ENCODE measurements at places on chromosomes 2 and 18.
A peak's percentile ranks its signal among the peaks of the same experiment; 100 is the strongest.

DNA sequence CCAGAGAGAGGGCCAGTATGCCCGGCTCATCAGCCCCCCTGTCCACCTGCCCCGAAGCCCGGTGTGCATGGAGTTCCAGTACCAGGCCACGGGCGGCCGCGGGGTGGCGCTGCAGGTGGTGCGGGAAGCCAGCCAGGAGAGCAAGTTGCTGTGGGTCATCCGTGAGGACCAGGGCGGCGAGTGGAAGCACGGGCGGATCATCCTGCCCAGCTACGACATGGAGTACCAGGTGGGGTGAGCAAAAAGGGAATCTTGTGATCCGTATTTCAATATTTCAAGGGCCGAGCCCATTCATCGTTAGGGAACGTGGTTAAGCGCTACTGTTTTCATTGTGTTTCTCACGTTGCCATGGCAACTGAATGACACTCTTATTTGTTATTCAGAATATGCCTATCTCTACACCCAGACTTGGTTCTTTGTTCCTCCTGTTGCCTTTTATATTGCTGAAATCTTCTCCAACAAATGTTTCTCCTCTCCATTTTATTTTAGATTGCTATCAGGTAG is 81.5 kb downstream of the NRP2 start:
- no peak for DNase-seq

- DNase-seq: no peak
These were observed 9.5 kb downstream of the CEBPZOS start for GRCh38 chr2:37205689-37206341.

- DNase-seq: peak; percentile 79
These were observed 96.0 kb downstream of the INHBB start for GRCh38 chr2:120441744-120442471.

GRCh38 chr18:45116116-45116515 is 435.4 kb downstream of the SETBP1 start:
- no peak for DNase-seq

DNA sequence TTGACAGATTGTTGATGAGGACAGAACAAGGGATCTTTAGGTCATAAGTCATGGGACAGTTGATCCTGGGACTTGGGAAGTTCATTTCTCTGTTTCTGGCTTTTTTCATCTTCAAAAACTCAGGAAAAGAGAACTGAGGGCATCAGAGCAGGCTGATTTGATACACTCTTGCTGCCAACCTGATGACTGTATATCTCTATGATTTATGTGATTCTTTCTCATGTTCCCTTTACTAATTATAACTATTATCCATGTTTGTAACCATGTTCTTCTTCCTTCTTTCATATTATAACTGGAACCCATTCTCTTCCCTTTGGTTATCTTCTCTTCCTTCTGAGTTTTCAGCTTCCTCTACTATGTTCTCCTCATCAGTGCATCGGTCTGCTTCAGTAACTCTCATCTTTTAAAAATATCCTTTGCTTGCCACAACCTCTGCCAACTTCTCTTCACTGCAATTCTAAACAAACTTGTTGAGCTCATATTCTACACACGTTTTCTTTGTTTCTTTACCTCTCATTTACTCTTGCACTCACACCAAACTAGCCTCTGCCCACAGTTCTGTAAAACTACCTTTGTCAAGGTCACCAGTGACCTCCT is 13.5 kb downstream of the RASGRP3 start:
- no peak for DNase-seq

DNA sequence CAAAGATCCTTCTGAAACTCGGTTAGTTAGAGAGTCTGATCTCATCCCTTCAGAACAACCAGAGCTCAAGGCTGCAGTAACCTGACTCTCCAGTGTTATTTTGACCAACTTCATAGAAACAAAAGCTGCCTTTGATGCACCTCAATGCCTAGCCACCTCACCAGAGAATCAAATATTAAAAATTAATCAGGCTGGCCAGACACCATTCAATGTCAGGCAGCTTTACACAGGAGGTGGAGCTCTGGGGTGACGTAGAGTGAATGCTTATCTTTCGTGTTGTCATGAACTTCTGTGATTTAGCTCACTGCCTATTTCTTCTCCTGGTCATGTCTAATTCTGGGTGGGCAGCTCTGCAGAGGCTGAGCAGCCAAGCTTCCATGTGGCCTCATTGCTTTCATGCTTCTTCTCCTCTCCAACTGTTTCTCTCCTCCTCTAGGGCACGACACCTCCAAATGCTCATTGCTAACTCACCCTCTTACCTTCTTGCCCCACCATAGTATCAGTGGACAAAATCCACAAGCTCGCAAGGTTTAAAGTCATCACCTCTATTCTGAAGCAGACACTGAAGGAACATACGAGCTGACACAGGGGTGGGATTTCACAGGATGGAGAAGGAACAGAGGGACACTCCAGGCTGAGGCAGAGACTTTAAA is 39.4 kb downstream of the AAK1 start:
- no peak for DNase-seq

GRCh38 chr18:73124175-73124574 is 256.4 kb upstream of the NETO1 start:
- DNase-seq: no peak

DNA sequence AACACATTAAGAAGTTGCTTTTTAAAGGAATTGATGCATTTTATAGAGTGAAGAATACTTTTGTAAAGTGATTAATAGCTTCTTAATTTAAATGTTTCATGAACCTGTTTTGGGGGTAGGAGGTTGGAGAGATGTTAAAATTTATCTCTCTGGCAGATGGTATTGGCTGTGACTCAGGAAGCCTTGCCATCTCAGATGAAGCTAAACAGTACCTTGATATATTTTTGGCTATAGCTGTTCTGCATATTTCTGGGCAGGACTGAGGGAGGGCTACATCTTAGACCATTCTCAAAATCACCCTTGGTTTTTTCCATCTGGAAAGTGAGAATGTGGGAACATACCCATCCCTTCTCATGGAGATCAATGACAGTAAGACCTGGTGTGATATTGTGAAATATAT is 13.4 kb downstream of the CAPN14 start:
- no peak for DNase-seq

DNA sequence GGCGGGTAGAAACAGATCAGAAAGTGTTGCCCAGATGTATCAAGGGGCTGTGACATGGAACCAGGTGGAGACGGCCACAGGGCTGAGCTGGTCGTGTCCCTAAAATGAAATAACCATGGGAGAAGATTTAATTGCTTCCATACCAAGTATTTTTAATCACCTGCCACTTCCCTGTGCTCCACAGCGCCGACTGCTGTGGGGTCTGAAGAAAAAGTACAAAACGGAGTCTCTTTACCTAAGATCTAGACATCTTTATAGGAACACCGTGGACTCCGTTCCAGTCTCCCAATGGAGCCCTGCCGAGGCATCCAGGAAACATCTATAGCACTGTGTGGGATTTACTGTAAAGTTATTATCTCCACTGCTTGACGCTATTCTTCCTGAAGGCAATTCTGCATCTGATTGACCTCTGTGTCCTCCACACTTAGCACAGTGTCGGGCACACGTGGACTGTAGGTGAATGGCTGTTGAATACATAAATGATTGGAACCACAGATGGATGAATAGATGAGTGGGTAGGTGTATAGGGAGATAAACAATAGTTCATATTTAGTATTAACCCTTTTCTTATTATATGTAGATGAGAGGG is 21.6 kb upstream of the GYPC start:
- DNase-seq: peak; percentile 42

GRCh38 chr2:133633881-133634409 is 65.7 kb upstream of the NCKAP5 start:
- DNase-seq: no peak

DNA sequence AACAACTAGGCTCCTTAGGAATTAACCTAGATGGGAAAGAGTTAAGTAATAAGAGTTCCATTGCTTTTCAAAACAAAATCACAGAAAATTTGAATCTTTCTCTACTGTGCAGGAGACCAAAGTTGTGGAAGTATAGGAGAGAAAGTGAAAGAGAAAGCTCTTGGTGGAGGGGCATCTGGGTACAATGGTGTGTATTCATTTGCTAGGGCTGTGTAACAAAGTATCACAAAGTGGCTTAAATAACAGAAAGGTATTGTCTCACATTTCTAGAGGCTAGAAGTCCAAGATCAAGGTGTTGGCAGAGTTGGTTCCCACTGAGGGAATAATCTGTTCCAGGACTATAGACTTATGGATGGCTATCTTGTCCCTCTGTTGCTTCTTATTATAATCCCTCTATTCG is 50.5 kb upstream of the GORASP2 start:
- no peak for DNase-seq

GRCh38 chr18:76364282-76365259 is 130.5 kb downstream of the ZNF516 start:
- DNase-seq: no peak

GRCh38 chr2:83081826-83082690 is 1377.0 kb downstream of the SUCLG1 start:
- no peak for DNase-seq

DNA sequence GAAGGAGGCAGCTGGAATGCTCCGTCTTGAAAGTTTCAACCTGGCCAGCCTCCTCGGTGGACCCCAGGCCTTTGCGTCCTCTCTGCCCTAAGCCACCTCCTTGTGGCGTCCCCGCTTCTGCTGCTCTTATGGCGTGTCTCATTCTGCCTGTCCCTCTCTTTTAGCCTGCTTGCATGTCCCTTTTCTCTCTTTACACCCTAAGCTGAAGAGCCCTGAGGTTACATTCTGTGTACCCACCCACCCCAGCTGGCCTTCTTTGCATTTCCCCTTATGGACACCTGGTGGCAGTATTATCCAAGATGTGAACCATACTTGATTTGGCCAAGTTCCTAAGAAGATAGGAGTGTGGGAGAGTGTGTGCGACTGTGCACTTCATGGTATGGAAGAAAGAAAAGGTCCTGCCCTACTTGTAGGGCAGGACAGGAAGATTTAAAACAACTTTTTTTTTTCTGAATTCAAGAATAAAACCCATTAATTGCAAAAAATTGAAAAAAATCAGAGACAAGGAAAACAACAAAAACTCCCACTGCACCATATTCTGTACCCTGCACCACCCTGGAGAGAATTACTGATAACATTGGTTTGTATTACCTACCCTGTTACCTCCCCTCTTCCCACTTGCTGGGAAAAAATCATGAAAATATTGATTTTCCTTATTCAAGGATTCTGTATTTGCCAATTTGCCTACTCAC is 77.4 kb downstream of the DYSF start:
- no peak for DNase-seq

- DNase-seq: no peak
These were observed 37.9 kb upstream of the TTR start for GRCh38 chr18:31553800-31554199.

DNA sequence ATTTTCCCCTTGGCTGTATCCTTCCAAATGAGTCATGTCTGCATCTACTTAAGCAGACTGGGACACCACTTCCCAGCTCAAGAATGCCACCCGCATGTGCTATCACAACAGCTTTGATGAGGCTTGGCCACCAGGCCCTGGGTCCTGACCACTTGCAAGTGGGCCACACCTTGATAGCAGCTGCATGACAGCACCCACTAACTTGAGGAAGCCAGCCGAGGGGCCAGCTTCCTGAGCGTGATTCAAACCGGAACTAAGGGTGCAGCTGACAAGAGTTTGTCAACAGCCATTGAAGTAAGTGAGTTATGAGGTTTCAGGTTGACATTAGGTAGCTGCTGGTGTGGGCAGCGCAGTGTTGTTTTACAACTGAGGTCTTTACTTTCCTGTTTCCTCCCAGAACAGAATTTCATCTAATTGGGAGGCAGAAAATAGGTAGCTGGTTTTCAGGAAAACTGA is 54.4 kb downstream of the EPHA4 start:
- DNase-seq: no peak

- DNase-seq: no peak
These were observed 30.0 kb downstream of the CPS1 start for GRCh38 chr2:210586381-210586780.

DNA sequence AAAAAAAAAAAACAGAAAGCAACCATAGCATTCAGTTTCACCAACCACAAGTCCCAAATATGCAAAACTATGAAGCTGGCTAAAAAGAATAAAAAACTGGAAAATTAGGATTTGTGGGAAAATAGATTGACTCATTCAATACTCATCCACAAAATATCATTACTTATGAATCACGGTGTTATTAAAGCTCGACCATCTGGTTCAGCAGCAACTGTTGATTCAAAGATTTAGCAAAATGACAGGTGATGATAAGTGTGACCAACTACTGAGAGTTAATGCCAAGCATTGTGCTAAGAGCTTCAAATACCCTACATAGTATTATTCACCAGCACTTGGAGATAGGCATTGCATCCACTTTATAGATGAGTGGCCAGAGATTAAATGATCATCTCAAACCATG is 26.2 kb upstream of the XDH start:
- DNase-seq: no peak

DNA sequence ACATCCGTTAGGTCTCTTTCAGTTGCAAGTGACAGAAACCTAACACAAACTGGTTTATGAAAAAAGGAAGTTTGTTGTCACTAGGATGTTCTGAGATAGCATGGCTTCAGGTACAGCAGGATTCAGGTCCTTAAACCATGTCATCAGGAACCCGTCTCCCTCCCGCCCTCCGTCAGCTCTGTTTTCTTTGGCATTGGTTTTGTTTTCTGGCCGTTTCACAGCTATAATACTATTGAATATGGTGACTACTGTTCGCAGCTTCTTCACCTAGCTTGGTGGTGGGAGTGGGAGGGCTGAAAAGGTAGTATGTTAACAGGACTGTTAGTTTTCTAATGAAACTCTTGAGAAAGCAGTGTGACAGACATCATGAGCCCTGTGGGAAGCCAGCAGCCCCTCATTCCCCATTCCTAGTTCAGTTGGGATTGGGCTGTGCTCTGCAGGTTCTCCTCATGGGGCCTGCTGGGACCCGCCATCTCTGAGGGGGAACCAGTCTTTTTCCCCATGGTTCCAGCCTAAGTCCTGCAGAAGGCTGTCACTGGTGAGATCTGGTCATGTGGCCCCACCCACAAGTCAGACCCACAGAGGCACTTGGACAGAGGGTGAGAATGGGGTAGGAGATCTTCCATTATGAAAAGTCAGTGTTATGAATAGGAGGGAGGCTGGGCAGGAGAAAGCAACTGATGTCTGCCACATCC is 12.1 kb downstream of the PTMA start:
- peak; percentile 9 for DNase-seq

- no peak for DNase-seq
These were observed 15.5 kb downstream of the GTF2A1L start for GRCh38 chr2:48633143-48633542.

GRCh38 chr2:232870018-232870765 is at the start of gene SNORC:
Gene SNORC (plus strand): TSS chr2:232870264. CDS start chr2:232870342, 78 bp downstream.
- no peak for DNase-seq

DNA sequence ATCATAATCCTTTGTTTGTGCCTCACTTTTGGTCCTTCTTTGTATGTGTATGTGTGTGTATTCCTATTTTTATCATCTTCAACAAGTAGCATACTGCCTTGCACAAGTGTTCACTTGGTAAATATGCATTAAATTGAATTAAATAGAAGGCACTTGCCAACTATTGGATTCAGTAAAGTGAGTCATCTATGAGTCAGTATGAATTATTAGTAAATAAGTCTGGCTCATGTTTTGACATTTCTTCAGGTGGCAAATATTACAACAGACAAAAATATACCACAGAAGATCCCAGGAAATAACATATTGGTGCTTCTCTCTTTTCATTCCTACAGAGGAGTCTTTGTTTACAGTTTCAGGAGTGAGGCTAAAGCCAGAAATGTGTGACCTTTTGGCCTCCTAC is 84.1 kb downstream of the CDK15 start:
- DNase-seq: no peak

Data from right lobe of liver (tissue), 6 donors.